Mammary epithelial cell (primary cell): ENCODE measurements at places on chromosomes 3 and 15. TPM values are rescaled to one million over a fixed set of nuclear protein-coding genes. Genes with fewer than 3 reads are reported as not detected.

Gene ZNF619
- 7.8 and 8.7 TPM in 2 replicates for total RNA-seq

Gene CLEC3B
- total RNA-seq: 0.40 TPM in 1 of 2 replicates, not detected in the other

Gene FGF12
- not detected in 2 replicates for total RNA-seq

Gene SEC62
- 60.1 and 68.7 TPM in 2 replicates for total RNA-seq

Gene IGF2BP2
- total RNA-seq: 195 and 212 TPM in 2 replicates

Gene INSYN1
- total RNA-seq: 1.3 TPM

Gene VGLL3
- total RNA-seq: 33.2 TPM

Gene ZFYVE19
- 20.2 TPM for total RNA-seq

Gene DUOX2
- total RNA-seq: 0.24 and 0.43 TPM in 2 replicates

Gene DAZL
- not detected for total RNA-seq

Gene OR5H14
- not detected in 2 replicates for total RNA-seq

Gene OR5K1
- not detected for total RNA-seq

Gene GPX1
- 275 TPM for total RNA-seq

Gene GOLGA8R
- total RNA-seq: 1.2 and 1.5 TPM in 2 replicates

Gene MOBP
- not detected in 2 replicates for total RNA-seq

Gene FGF7
- 0.50 TPM for total RNA-seq

Gene NEK10
- 2.7 TPM for total RNA-seq

Gene GBE1
- 37.1 and 39.0 TPM in 2 replicates for total RNA-seq

Gene LIPC
- not detected in 2 replicates for total RNA-seq

Gene CAMKV
- total RNA-seq: not detected

Gene RASL12
- not detected for total RNA-seq

Gene DTWD1
- 24.2 TPM for total RNA-seq

Gene DNAJB8
- not detected in 2 replicates for total RNA-seq

Gene APPL1
- 27.5 and 34.7 TPM in 2 replicates for total RNA-seq

Gene SPTBN5
- 0.61 and 3.0 TPM in 2 replicates for total RNA-seq

Gene RBP2
- not detected in 2 replicates for total RNA-seq

Gene ADGRG7
- total RNA-seq: not detected in 2 replicates

Gene SRPRB
- 79.0 TPM for total RNA-seq

Gene IGSF11
- total RNA-seq: not detected

Gene FEM1B
- total RNA-seq: 86.6 and 91.6 TPM in 2 replicates

Gene GOLGA8O
- 0.33 TPM for total RNA-seq

Gene UROC1
- total RNA-seq: not detected

Gene ZNF774
- total RNA-seq: 5.7 TPM

Gene FGD5
- total RNA-seq: not detected in 2 replicates

Gene PLIN1
- total RNA-seq: 0.17 TPM

Gene PLA2G4D
- under 0.01 TPM for total RNA-seq

Gene PPP2R3A
- total RNA-seq: 20.0 TPM

Gene POU1F1
- total RNA-seq: not detected in 2 replicates

Gene GPR149
- total RNA-seq: not detected in 2 replicates

Gene MASP1
- not detected in 2 replicates for total RNA-seq

Gene IMPG2
- total RNA-seq: 0.14 and 0.19 TPM in 2 replicates

Gene PP2D1
- total RNA-seq: not detected

Gene LSMEM2
- 0.19 TPM in 1 of 2 replicates, not detected in the other for total RNA-seq
